ENCODE measurements at places on chromosomes 5 and 9. TPM values are rescaled to one million over a fixed set of nuclear protein-coding genes. Genes with fewer than 3 reads are reported as not detected.

The PCDHA1 gene
- 0.15 TPM for total RNA-seq

The CDC20B gene
- 0.09 TPM for total RNA-seq

The CYLC2 gene
- total RNA-seq: not detected

The RMND5B gene
- total RNA-seq: 29.8 TPM

The KIF4B gene
- not detected for total RNA-seq

The PCDHGA12 gene
- not detected for total RNA-seq

The TAS2R1 gene
- total RNA-seq: not detected

The FGFR4 gene
- 22.7 TPM for total RNA-seq

The CAMK4 gene
- total RNA-seq: 0.01 TPM

The F2RL2 gene
- total RNA-seq: 3.7 TPM

The AGXT2 gene
- total RNA-seq: not detected

The NR2F1-AS1 gene
- 4.3 TPM for total RNA-seq

The FST gene
- total RNA-seq: 2.6 TPM

The ADAMTSL2 gene
- not detected for total RNA-seq

The IFNK gene
- not detected for total RNA-seq

The IFNA13 gene
- total RNA-seq: not detected

The NDUFS4 gene
- 115 TPM for total RNA-seq

The SPINK5 gene
- total RNA-seq: not detected

Measured in A549 treated with GW870086 at 1 μM for 4 hours (cell line).